ENCODE measurements at places on chromosomes 16 and 17. TPM values are rescaled to one million over a fixed set of nuclear protein-coding genes. Genes with fewer than 3 reads are reported as not detected.

PLXDC1 gene
- 1.2 TPM for total RNA-seq

PTX4 gene
- total RNA-seq = not detected

PIP4K2B gene
- 37.9 TPM for total RNA-seq

- no peak for DNase-seq
Measured at GRCh38 chr17:1959871-1960544, 65.1 kb downstream of the RTN4RL1 start.

- DNase-seq = no peak
Measured at GRCh38 chr17:59746849-59747445, 39.5 kb downstream of the VMP1 start.

- no peak for DNase-seq
Measured at GRCh38 chr16:83220066-83220465, 587.7 kb upstream of the HSBP1 start.

DNA sequence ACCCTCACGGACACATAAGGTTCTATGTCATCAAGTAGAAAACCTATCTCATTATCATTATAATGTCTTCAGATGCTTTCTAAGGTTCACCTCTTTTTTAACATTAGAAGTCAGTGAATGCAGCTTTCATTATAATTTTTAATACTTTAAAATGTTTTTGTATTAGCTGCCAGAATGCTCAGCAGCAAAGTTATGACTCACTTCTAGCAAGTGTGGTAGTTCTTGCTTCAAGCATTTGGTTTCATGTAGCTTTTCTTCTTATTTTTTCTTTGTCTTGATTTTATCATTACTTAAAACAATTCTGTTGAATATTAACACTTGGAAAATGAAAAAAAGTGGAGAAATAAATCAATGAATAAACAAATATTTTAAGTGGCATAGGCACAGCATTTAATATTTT is 23.4 kb downstream of the LPCAT2 start:
- no peak for DNase-seq

- DNase-seq = no peak
Measured at GRCh38 chr17:76007850-76008165, 7.2 kb downstream of the CDK3 start.

DNA sequence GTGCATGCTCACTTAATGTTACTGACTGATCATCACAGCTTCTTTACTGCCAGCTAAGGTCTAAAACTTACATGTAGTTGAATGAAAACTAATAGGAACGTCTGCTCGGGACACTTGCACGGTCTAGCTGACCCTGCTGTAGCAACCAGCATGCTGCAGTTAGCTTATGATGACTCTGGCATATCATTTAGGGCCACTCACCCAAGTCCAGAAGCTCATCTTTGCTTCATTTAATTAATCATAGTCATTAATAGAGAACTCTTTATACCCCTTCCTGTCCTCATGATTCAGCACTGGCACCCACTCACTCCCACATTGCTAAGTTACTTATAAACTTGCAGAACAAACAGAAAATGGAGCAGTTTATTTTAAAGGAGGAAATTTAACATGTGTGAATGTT is 136.3 kb downstream of the NLK start:
- DNase-seq = no peak

DNA sequence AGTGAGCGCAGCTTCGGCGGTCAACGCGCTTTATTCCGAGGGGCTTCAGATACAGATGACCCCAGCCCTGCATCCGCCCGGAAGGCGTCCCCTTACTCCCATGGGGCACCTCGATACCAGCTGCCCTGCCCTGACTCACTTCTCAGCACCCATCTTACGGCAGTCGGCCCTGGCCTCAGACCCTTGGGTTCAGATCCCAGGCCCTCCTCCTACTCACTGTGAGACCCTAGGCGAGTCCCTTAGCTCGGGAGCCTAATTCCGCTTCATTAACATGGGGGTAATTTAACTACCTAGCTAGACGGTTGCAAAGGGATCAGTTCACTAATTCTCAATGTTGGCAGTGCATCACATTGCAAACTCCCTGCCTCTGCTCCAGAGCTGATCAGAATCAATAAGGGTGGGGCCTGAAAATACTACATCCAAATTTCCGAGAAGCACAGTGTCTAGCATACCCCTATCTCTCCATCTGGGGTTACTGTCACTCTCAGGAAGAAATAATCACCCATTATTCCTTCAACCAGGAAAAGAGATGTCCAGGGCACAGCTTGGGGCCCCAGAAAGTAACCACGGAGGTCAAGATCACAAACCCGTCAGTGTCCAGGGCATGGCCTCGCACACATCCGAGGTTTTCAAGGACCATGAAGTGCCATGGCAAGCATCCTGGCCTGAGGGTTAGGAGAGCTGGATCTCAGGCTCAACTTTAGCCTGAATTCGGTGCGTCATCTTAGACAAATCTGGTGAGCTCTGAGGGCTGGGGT is 415 bp upstream of the FLOT2 start:
- DNase-seq = peak; percentile 53

DNA sequence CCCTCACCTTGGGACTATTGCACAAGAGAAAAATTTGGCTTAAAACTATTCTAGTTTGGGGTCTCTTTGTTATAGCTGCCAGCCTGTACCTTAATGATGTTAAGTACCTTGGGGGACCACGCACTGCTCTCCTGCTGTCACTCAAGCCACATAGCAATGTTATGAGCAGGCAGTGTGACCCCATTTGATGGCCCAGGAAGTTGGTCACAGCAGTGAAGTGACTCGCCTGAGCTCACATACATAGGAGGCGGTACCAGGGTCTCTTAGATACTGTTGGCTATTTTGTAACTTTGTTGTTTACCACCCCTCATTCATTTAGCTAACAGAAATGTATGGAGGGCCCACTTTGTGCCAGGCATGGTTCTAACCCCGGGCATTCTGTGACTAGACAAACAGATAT is 16.4 kb downstream of the KCNG4 start:
- DNase-seq = no peak

DNA sequence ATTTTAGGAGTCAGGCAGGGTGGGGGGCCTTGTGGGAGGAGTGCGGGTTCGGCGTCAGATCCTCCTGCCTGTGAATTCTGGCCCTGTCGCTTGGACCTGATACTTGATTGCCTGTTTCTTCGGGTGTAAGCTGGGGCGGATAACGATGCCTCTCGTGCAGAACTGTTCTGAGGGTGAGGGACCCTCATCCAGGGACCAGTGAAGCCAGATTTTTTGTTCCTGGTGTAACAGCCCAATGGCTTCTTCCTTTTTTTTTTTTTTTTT is 1.3 kb downstream of the TBCD start:
- no peak for DNase-seq

DNA sequence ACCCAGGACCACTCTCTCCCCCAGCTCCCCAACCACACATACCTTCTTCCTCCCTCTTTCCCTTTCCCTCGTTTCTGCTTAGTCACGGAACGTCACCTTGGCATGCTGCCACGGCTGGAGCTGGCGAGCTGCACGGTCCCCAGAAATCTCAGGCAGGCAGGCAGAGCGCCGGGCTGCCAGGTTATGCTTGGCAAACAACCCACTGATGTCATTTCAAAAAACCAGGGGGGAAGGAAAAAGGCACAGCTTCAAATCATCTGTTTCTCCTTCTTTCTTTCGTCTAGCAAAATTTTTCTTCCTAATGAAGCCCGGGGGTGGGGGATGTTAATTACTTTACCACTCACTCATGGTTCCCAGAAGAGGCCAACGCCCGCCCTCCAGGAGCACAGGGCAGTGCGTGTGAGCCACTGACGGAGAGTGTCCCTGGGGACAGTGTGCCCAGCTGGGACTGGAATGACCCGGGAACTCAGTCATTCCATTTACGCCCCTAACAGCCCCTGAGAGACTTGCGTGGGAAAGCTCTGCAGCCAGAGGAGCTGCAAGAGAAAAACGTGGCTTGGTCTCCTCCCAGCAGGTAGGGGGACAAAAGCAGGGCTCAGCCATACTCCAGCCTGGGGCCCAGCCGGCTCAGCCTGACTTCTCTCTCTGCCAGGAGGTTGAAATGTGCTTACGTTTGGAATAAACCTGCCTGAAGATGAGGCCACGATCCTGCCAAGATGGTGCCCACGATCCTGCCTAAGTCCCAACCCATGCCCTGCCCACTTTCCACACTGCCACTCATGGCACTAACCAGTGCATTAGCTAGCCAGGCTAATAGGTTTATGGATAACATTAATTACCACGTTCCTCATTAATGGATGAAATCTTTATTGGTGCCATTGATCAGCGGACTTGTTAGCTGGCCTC is 198.9 kb downstream of the ZFHX3 start:
- DNase-seq = no peak

DNA sequence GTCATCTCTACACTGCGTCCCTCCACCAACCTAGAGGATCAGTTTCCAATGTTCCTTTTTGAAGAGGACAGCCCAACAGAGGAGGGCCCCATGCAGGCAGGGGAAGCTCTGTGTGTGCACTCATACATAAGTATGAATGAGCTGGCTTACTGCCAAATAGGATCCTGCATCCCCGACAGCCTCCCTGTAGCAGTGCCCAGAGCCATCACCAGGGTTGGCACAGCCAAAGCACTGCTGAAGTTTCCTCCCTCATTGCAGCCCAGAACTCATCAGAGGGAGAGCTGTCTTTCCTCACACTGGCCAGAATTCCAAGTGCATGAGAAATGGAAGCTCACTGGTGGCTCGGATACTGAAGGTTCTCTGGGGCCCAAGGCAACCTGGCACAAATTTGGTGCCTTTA is 114.4 kb downstream of the ASIC2 start:
- no peak for DNase-seq

DNA sequence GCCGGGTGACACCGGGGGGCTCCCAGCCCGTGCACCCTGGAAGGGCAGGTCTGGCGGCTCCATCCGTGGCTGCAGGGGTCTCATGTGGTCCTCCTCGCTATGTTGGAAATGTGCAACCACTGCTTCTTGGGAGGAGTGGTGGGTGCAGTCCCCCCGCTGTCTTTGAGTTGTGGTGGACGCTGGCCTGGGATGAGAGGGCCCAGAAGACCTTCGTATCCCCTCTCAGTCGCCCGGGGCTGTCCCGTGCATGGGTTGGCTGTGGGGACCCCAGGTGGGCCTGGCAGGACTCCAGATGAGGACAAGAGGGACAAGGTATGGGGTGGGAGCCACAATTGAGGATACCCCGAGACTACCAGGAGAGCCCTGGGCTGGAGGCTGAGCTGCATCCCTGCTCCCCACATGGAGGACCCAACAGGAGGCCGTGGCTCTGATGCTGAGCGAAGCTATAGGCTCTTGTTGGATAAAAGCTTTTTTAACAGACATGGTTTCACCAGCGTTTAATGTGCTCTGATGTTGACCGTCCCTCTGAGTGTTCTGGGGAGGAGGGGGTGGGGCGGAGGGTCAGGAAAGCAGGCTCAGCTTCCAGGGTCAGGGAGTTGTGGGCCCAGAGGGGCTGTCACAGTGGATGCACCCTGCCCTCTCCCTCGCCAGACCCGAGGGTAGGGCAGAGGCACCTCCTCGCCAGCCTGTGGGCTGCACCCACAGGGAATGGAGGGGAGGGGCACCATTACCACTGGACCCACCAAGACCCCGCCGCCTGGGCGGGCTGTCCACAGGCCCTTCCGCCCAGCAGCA is 5.4 kb downstream of the SPATA2L start:
- no peak for DNase-seq

GRCh38 chr17:53475002-53475401 is 347.7 kb upstream of the KIF2B start:
- DNase-seq = no peak

GRCh38 chr17:74295625-74296547 is 21.9 kb downstream of the DNAI2 start:
- DNase-seq = no peak

- DNase-seq = no peak
Measured at GRCh38 chr16:68898026-68898425, 54.7 kb downstream of the TANGO6 start.

All from activated CD4-positive, alpha-beta memory T cell treated with anti-CD3 and anti-CD28 coated beads for 36 hours (primary cell).